CD4-positive, alpha-beta T cell (primary cell): ENCODE measurements at places on chromosomes 3 and 15. TPM values are rescaled to one million over a fixed set of nuclear protein-coding genes. Genes with fewer than 3 reads are reported as not detected.

The CASR gene
- total RNA-seq: 0.03 TPM

The TM4SF18 gene
- not detected for total RNA-seq

The SNURF gene
- 44.0 TPM for total RNA-seq

The ZNF385D gene
- total RNA-seq: not detected

The TP63 gene
- not detected for total RNA-seq

The ALS2CL gene
- total RNA-seq: 47.6 TPM

The LZTFL1 gene
- 10.0 TPM for total RNA-seq
